ENCODE measurements at places on chromosomes 6 and 20.

GRCh38 chr6:44230034-44230675 is 6.8 kb downstream of the SLC29A1 start:
- ATAC-seq: no peak

DNA sequence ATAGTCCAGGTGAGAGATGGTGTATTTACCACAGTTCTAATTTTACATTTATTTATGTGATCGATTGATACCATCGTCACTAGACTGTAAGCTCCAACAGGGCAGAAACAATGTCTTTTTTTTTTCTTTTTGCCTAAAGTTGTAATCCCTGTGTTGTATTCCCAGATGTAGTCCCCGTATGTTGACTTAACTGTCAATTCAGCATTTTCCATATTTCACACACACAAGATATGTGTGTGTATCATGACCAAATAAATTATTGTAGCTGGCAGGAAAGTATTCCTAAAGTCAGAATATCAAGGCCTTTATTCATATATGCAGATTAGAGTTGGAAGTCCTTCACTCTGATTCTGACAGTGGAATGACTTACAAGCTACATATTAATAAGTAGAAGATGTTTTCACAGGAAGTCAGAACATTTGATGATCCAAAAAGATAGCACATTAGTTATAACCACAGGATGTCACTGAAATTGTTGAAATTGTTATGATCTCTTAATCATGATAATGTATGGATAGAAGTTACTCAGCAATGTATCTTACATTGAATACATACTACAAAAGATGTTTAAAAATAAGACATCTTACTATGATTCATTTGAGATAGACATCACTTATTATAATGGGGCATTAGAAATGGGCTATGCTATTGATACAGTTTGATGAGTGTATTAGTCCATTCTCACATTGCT is 10.6 kb downstream of the RNF182 start:
- ATAC-seq: no peak

- ATAC-seq: no peak
Observed at GRCh38 chr6:125794342-125795137, 3.8 kb downstream of the NCOA7 start.

- peak; percentile 36 for ATAC-seq
Observed at GRCh38 chr20:63102721-63103375, 96.1 kb upstream of the BHLHE23 start.

DNA sequence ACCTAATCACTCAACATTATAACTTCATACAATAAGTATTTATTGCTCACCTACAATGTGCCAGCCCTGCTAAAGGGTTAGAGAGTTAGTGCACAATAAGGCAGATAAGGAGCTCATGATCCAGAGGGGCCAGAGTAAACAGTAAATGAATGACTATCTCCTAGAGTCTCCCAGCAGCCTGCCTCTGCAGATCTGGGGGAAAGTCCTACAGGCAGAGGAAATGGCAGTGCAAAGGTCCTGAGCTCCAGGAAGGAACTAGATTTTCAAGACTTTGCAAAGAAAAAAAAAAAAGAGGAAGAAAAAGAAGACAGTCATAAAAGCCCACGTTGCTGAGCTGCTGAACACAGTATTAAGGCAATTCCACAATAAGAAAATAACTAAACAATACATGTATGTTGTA is 160.1 kb downstream of the SIM1 start:
- ATAC-seq: no peak

- ATAC-seq: no peak
Observed at GRCh38 chr6:156877126-156877863, 100.1 kb downstream of the ARID1B start.

GRCh38 chr20:10115021-10115420 is 80.2 kb downstream of the ANKEF1 start:
- no peak for ATAC-seq

DNA sequence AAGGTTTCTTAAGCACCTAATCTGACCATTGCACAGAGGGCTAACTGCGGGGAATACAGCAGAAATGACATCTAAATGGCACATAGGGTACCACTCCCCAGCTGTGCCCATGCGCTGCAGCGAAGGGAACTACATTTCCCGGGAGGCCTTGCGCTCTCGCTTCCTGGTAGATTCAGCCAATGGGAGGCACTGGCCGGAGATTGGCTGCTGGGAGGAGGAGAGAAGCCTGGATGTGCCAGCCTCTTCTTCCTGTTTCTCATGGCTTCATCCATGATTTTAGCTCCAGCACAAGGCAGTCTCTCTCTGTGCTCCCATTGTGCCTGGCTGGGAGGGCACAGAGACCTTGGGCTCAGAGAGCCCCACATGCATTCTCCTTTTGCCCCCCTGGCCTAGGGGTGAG is 101.7 kb upstream of the FOXA2 start:
- ATAC-seq: peak; percentile 58

- no peak for ATAC-seq
Observed at GRCh38 chr6:28914941-28915340, 8.8 kb downstream of the TRIM27 start.

GRCh38 chr20:62944184-62944583 is 6.2 kb downstream of the GID8 start:
- no peak for ATAC-seq

GRCh38 chr6:71134929-71135642 is 153.5 kb upstream of the OGFRL1 start:
- ATAC-seq: peak; percentile 46

All from motor neuron (in vitro differentiated cells).